ENCODE measurements at places on chromosomes 2 and 18. TPM values are rescaled to one million over a fixed set of nuclear protein-coding genes. Genes with fewer than 3 reads are reported as not detected.

The SGO2 gene
- 22.9 TPM for total RNA-seq

The RBM43 gene
- 3.7 TPM for total RNA-seq

GRCh38 chr18:44080054-44080453, 600.6 kb upstream of the SETBP1 start:
- DNase-seq = no peak

GRCh38 chr2:96083989-96084857, 32.1 kb downstream of the ADRA2B start:
- no peak for DNase-seq

- DNase-seq = no peak
Observed at GRCh38 chr18:40060562-40060961, 1894.5 kb upstream of the PIK3C3 start.

GRCh38 chr2:61172671-61173070, 10.7 kb downstream of the C2orf74 start:
- DNase-seq = no peak

- no peak for DNase-seq
Observed at GRCh38 chr2:230739961-230740360, 27.3 kb downstream of the CAB39 start.

GRCh38 chr18:70693246-70693645, 404.4 kb downstream of the SOCS6 start:
- DNase-seq = no peak

DNA sequence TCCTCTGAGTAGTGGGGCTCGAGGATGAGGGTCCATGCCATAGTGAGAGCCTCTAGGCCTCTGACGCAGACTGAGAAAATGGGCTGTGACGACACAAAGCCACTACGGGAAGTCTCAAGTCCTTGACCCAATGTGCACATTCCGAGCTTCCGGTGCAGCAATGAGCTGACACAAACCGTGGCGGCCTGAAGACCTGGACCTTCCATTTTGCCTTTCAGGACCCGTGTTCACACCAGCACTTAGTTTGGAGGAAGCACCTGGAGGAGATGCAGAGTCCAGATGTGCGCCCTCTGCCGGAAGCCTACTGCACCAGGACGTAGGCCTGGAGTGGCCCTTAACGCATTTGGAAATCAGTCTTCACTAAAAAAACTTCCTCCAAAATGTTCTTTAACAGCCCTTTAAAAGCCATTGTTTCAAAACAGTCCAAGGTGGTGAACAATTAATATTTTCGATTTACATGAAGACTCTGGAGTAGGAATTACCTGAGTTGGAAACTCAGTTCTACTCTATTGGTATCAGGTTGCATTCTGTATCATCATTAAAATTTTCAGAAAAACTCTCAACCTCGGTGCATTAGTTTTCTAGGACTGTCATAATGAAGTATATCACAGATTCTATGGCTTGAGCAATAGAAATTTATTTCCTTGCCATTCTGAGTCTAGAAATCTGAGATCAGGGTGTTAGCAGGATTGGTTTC, 33.9 kb downstream of the BMP10 start:
- no peak for DNase-seq

- DNase-seq = no peak
Observed at GRCh38 chr2:63484901-63485300, 103.4 kb downstream of the WDPCP start.

- no peak for DNase-seq
Observed at GRCh38 chr2:6957910-6958615, 40.9 kb downstream of the RNF144A start.

DNA sequence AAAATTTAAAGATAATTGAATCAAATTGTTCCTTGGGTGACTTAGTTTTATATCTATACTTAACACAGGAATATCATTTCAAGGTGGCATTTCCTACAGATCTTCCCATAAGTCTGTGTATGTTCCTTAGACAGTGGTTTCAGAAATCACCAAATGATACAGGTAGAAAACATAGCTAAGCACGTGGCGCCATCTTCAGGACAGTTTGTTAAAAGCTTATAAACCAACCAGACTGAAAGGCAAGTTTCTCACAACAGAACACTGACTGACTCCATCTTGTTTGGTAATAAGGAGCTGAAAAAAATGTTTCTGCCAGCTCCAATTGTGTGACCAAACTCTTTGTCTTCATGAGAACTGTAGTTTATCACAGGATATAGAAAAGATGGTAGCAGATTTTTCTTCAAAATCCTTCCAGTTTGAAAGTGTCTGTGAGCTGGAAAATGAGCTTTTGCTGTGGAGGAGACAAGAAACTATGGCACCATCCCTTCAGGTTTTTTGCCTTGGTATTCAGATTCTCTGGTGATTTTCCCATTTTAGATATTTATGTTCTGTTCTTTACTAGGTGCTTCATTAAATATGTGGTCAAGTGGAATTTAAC, 34.8 kb upstream of the NEUROD1 start:
- peak; percentile 63 for DNase-seq

DNA sequence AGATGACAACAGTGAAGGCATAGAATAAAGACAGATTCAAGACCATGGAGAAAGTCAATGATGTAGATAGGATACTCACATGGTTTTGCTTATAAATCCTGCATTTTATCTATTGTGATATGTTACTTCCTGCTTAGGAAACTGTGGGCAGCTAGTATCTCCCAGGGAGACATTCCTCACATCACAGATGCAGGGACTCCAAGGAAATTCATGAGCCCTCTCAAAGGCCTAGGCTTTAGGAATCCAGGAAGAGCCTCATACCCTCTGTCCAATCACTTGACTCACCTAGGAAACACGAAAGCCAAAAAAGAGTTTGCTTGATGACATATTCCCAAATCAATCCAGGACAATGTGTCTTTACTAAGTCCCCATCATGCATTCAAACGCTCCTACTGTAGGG, 247.8 kb upstream of the KLHL29 start:
- no peak for DNase-seq

GRCh38 chr18:34848156-34848555, 138.1 kb downstream of the DTNA start:
- no peak for DNase-seq

- no peak for DNase-seq
Observed at GRCh38 chr2:3727397-3728045, 24.1 kb downstream of the DCDC2C start.
